Stimulated activated CD8-positive, alpha-beta memory T cell treated with anti-CD3 and anti-CD28 coated beads, Interleukin-4, amount 100 ng/mL, for 1 hour (primary cell): ENCODE measurements at places on chromosomes 7 and 10.
A peak's percentile ranks its signal among the peaks of the same experiment; 100 is the strongest.

DNA sequence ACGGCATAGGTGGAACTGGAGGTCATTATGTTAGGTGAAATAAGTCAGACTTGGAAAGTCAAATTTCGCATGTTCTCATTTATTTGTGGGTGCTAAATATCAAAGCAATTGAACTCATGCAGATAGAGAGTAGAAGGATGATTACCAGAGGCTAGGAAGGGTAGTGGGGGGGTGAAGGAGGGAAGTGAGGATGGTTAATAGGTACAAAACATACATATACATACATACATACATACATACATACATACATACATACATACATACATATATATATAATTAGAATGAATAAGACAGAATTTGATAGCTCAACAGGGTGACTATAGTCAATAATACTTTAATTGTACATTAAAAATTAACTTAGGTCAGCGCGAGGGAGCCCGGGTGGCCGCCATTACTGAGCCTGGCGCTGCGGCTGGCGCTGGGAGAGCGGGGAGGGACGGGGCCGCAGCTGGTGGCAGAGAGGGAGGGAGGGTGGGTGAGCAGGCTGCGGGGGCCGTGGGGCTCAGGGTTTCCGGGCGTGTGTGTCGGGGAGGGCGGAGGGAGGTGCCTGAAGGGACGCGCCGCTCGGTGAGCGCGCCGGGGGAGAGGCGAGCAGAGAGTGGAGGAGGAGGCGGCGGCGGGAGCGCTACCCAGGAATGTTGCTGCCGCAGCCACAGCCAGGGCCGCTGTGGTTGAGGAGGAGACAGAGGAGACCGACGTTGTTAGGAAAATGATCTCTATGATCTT, 85.8 kb upstream of the EGFR start:
- no peak for DNase-seq

DNA sequence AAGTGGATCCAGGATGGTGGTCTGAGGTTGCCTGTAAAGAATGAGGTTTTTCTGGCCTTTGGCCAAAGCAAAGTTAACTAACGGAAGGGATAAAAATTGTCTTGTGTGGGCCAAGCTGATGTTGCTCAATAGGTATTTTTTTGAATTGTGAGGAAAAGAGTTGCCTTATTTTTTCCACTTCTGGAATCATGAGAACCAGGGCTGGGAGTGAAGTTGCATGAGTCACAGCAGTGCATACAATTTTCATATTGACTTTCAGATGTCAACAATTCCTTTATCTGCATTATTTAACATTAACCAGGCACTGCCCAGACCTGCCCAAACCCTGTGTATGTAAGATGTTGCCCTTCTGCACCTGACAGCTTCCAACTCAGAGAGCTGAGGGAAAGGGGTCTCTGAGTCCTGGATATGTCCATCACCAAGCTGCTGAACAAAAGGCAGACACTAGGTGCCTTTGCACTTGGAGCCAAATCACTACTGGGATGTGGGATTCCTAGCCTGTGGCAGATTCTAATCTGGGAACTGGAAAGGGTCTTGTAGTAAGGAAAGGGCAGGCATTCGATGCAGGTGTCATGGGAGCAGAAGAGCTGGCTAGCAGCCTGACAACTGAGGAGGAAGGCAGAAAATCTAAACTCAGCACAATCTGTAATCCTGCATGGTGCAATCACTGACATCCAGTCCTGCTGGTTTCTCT, 52.3 kb upstream of the SLC35B4 start:
- DNase-seq: no peak

GRCh38 chr7:126411032-126411820, 841.5 kb downstream of the GRM8 start:
- DNase-seq: no peak

- DNase-seq: no peak
Observed at GRCh38 chr10:32951111-32951510, 6.9 kb downstream of the ITGB1 start.

- no peak for DNase-seq
Observed at GRCh38 chr10:110706690-110707098, 62.6 kb downstream of the RBM20 start.

DNA sequence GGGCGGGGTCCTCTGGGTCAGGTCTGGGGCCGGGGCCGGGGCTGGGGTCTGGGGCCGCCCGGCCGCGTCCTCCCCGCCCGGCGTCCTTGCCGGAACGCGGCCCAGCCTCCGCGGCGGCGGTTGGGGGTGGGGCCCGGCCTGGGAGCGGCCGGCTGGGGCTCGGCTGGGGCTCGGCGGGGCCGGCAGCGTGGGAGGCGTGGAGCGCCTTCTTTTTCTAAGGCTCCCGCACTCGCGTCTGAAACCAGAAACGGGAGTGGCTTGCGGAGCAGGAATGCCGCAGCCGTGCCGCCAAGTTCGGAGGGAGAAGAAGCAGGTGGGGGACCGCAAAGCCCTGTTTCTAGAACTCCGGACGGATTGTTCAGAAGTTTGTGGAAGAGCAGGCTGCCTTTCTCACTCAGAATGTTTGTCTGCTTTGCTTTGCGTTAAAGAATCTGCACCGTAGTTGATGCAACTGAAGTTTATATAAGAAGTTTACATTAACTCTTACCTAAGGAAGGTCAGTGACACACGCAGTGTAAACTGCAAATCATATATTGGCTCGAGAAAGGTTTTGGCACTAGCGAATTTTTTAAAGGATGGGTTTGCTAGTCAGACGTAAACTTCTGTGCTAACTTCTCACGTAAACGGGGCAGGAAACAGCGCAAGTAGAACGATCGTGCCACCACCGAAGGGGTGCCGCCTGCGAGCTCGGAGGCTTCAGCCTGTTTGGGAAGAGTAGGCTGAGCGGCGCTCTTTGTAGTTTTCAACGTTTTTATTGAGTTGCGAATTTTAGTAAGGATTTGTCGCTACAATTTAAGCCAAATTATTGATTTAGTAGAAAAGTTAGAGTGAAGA, 729 bp downstream of the DNAJB6 start:
- peak; percentile 24 for DNase-seq

GRCh38 chr10:117726596-117727295, 184.2 kb downstream of the EMX2 start:
- no peak for DNase-seq

DNA sequence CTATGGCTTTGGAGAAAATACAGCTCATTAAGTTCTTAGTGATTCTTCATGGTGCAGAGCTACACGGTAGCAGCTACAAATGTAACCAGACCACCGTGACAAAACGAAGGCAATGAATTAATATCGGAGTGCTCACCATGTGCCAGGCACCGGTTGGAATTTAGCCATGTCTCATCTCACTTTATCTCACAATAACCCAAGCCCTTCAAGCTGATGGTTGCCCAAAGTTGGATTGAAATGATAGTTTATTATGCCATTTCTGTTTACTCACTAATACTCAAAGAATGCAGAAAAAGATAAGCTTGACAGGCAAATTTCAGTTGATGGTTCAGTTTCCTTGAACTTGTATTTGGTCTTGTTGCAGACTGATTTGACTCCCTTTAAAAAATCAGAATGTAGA, 312.6 kb downstream of the SKIDA1 start:
- DNase-seq: no peak

DNA sequence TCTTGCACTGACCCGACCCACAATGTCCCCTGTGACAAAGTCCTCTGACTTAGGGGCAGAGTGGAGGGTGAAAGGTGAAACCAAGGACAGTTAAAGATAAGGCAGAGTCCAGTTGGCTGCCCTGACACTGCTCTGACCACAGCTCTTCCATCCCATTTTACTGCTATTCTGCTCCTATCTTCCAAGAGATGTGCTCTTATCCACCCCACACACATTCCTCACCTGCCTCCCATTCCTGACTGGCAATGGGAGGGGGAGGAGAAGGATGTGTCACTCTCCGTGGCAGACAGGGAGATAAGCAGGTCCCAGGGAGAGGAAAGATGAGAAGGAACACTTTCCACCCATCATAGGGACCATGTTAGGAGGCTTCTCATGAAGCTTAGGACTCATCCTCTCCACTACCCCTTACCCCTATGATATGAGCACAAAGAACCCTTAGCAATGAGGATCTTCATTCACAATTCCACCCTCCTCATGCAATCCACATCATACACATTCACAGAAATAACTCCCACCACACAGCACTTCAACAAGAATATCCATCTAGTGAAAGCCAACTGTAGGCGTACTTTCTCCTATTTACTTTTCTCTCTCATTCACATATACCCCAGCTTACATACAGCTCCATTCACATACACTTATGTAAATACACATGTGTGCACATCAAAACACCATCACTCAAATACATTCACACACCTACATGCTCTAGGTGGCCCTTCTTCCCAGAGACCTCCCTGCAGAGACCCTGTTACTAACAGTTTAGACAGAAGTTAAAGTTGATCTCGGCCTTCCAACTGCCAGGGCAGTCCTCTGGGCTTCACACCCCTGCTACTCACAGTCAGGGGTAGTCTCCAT, 6.6 kb downstream of the SYNPO2L start:
- DNase-seq: no peak

DNA sequence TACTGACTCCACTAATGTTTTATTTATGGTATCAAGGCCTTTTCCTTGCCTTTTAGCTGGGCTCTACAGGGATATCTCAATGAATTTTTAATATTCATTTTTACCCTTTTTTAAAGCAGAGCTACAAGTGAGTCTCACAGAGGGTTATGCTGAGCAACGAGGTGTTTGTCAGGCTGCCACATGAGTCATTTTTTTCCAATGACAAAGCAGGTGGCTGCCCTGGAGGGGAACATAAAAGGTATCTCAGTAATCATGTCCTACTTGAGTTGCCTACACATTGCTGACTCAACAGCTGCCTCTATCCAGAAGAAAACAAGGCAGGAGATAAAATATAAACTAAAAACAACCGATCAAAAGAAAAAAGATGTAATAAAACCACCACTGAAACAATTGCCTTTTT, 1004.9 kb upstream of the POT1 start:
- no peak for DNase-seq

DNA sequence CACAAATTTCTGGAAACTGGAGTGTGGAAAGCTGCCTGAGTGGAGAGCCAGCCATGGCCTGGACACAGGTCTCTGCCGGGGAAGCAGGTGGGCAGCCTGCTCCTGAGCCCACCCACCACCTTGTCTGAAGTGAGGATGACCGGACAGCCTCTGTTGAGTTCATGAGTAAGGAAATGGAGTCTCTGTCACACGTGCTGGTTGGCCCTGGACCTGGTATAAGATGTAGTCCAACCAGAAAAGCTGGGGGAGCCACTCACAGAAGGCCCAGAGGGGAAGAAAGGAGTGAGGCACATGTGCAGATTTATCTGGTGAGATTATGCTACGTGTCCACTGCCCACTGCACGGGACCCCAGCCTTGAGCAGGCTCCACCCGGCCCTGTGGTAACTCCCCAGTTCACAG, 383.5 kb downstream of the GRID1 start:
- no peak for DNase-seq

GRCh38 chr10:75632805-75633462, 201.5 kb downstream of the LRMDA start:
- no peak for DNase-seq

DNA sequence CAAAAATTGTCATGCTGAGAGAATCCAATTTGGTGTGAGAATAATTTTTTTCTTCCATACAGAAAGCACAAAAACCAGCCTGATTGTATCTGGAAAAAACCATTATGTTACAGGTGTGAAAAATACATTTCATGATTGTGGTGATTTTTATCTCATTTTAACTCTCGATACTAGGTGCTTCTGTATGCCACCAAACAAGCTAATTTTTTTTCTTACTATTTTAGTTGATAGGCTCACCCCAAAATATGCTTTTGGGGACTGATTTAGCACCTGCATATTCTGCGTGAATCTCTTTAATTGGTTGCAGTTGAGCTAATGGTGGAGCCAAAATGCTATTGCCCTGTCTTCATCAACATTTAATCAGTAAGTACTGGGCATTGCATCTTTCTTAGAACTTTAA, 1.9 kb downstream of the DMTF1 start:
- DNase-seq: no peak

DNA sequence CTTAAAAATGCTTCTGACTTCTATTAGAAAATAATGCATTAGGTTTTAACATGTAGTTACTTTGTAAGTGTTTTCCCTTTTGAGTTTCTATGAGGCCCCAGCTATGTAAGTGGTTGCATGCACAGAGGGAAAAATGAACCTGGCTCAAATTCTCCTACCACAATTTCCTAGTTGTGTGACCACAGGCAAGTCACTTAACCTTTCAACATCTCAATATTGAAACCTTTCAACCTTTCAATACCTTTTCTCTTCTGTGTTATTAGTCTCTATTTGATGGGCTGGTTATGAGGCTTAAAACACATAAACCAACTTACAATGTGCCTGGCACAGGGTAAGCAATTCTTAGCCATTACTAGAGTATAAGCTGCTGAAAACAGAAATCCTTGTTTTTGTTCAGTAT, 203.0 kb downstream of the KCND2 start:
- no peak for DNase-seq

DNA sequence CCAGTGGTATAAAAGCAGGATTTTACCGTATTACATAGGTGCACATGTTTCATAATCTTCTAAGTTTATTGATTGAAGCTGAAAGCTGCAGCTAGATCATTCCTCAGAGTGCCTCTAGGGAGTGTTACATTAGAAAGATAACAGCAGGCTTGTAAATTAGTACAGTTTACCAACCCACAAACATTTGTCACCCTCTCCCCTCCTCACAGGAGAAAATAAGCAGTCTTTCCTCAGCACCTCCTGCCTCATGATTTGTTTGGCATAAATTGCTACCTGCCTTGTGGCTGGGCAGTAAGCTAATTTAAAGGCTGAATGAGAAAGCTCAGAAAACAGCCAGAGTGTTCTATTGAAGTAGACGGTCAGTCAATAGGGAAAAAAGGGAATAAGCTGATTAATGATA, 74.2 kb downstream of the NXPH1 start:
- DNase-seq: no peak

DNA sequence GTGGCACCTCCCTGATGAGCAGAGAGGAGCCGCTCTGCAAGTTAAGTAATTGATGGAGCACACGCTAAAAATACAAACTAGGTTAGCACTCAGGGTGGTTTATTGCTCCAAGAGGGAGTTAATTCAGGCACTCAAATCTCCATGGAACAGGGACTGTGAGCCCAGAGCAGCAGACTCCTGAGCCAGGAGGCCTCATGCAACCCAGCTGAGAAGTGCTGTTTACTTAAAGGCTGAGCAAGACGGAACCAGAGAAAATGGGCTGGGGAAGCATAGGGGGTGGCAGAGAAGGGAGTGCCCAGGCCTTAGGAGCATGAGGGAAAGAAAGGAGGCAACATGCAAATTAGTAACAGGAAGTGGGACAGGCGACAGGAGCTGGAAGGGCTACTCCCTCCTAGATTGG, 174.1 kb downstream of the KCNMA1 start:
- DNase-seq: no peak

GRCh38 chr7:49174396-49174795, 250.0 kb downstream of the CDC14C start:
- DNase-seq: no peak

DNA sequence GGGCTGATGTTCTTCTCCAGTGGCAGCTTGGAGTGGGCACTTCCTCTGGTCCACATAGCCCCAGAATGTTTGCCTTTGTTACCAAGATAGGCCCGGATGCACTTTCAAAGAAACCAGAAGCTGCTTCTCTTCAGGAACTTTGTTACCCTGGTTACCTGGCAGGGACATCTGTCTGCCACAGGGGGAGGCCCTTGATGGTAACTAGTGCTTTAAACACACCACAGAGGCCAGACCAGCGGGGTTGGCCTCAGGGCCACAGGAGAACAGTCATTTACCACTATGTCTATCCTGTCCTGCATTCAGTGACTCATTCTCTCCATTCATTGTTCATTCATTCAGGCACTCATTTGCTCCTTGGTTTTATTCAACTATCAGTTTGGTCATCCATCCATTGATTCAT, 11.9 kb upstream of the PLEKHA1 start:
- DNase-seq: no peak
